ENCODE measurements at places on chromosomes 1 and 21. TPM values are rescaled to one million over a fixed set of nuclear protein-coding genes. Genes with fewer than 3 reads are reported as not detected.
A peak's percentile ranks its signal among the peaks of the same experiment; 100 is the strongest.

- peak; percentile 68 for DNase-seq
Measured at GRCh38 chr1:7218210-7218832, 433.1 kb downstream of the CAMTA1 start.

RIPK4 gene
- total RNA-seq, result 25.8 TPM

VSIG8 gene
- not detected for total RNA-seq

GJA5 gene
- total RNA-seq, result not detected

ANKRD45 gene
- not detected for total RNA-seq

GRCh38 chr1:66433611-66434010 lies 100.3 kb upstream of the SGIP1 start:
- DNase-seq, result no peak

S100A1 gene
- 586 TPM for total RNA-seq

- no peak for DNase-seq
Measured at GRCh38 chr21:31287201-31287600, 56.9 kb downstream of the TIAM1 start.

DNA sequence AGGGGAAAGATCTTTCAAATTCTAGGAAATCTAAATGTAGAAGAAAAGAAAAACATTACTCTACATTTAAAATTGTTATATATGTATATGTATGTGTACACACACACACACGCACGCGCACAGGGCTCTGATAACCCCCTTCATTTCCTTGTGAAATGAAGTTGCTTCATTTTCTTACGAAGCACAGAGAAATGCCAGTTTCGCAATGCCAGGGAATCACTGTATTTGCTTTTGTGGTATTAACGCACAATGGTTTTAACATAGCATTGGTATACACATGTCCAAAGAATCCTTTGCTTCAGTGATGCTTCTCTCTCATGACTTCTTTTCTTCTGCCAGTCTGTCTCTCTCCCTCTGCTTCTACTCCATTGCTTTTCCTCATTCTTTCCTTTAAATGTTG lies 8.4 kb upstream of the DDAH1 start:
- no peak for DNase-seq

DNA sequence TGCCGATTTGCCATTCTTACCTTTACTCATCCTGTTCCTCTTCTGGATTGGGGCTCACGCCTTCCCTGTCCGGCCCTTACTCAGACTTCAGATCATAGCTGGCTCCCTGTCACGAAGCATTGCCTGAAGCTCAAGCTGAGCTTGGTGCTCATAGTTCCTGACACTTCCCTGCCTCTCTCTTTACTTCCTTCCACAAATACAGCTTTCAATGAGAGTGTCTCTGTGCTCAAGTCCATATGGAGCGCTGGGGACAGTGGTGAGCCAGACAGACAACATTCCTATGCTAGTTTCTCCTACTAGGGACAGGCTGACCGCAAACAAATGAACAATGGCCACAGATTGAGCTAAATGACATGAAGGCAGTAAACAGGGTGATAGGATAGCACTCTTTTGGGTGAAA lies 38.1 kb downstream of the HHAT start:
- no peak for DNase-seq

All from SK-MEL-5 (cell line).